ENCODE measurements at places on chromosomes 5 and 9. TPM values are rescaled to one million over a fixed set of nuclear protein-coding genes. Genes with fewer than 3 reads are reported as not detected.

The DMRT3 gene
- polyA plus RNA-seq: not detected

The MRPL36 gene
- 101 TPM for polyA plus RNA-seq

The CCNI2 gene
- polyA plus RNA-seq: 1.9 TPM

GRCh38 chr9:110591526-110591925 lies 12.0 kb upstream of the SVEP1 start:
- H3K27ac ChIP-seq: no peak overlapping the region
- no peaks in the 10 kb centered on the region for H3K27me3 ChIP-seq
- no peak overlapping the region for H3K4me3 ChIP-seq
- H3K4me1 ChIP-seq: no peaks in the 10 kb centered on the region
- no peaks in the 10 kb centered on the region for H3K36me3 ChIP-seq

Data from stomach (tissue), 19 donors.